ENCODE measurements at places on chromosomes 2 and 18. TPM values are rescaled to one million over a fixed set of nuclear protein-coding genes. Genes with fewer than 3 reads are reported as not detected.

Gene C2orf92
- total RNA-seq, result 6.9 TPM

Gene CHRNG
- total RNA-seq, result not detected

Gene SLC30A3
- total RNA-seq, result 8.0 TPM

Gene LYG2
- not detected for total RNA-seq

Gene SLC4A5
- 1.2 TPM for total RNA-seq

Gene FAM228A
- total RNA-seq, result 0.25 TPM

DNA sequence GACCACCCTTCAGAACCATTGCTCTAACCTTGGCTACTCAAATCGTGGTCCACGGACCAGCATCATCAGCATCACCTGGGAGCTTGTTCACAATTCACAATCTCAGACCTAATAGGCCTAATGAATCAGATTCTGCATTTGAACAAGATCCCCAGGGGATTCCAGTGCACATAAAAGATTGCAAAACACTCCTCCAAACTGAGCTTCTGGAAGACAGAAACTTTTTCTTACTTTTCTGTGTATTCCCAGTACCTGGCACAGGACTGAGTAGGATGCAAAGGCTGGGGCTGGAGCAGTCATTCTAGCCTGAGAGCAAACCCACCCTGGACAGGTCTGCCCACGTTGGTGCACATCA is 115.1 kb upstream of the COPS8 start:
- peaks cover 60% of the 10 kb centered on the region for H3K4me1 ChIP-seq
- no peak overlapping the region for H3K4me3 ChIP-seq
- peaks cover 3% of the 10 kb centered on the region for H3K27me3 ChIP-seq
- no peak for DNase-seq
- H3K27ac ChIP-seq, result no peak overlapping the region

DNA sequence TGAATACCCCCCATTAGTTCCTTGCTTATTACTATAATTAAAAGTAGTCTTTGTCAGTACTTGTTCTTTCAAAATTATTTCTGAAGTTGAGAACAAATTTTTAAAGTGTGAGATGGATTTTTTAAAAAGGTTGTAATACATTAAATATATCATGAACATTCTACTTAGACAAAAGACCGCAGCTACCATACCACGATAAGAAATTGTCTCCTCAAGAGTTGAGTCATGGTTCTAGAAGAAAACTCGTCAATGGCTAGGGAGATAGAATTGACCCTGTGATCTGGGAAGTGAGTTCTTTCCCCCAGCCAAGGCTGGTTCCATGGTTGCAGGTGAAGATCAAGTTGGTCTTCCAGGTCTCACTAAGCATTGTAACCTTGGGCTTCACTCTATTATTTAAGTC is 67.8 kb upstream of the ACYP2 start:
- no peak overlapping the region for H3K4me3 ChIP-seq
- H3K27ac ChIP-seq, result no peak overlapping the region
- no peaks in the 10 kb centered on the region for H3K27me3 ChIP-seq
- no peak for DNase-seq

GRCh38 chr2:60555783-60556139 is 2.3 kb upstream of the BCL11A start:
- H3K4me3 ChIP-seq, result peak overlapping the region; percentile 89
- no peak for DNase-seq
- H3K27me3 ChIP-seq, result peaks cover 19% of the 10 kb centered on the region
- H3K4me1 ChIP-seq, result peaks cover 17% of the 10 kb centered on the region
- H3K27ac ChIP-seq, result peak overlapping the region; percentile 93

DNA sequence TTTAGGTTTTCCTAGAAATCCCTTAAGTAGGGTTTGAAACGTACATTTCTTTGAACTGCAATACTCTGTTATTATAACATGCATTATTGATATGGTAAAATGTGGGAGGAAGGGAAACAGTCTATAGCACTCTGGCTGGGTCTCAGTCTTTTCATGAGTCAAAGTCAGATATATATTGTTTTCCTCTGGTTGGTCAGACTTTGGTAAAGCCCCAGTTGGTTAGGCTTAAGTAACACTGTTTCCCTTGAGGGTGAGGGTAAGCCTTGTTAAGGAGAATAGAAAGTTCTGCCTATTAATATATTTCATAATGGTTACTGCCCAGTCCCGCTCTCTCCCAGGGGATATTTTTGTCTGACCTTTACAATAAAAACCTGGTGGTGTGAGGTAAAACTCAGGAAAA is 44.7 kb upstream of the TNP1 start:
- H3K36me3 ChIP-seq, result peaks cover 28% of the 10 kb centered on the region
- no peak overlapping the region for H3K4me3 ChIP-seq
- no peak for DNase-seq

DNA sequence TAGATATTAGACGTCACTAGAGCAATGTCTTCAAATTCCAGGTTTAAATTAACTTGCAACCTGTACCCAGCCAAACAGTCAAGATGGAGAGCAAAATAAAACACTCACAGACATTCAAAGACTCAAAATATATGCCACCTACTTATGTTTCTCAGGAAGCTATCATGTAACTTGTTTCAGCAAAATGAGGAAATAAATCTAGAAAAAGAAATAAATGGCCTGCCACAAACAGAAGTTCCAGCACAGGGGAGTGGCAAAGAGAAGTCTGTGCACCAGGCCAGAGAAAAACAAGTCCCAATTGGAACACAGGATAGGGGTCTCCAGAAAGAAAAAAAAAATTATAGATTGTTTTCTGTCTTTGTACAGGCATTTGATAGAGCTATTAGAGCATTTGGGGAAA is 96.7 kb downstream of the LRP2 start:
- H3K27me3 ChIP-seq, result no peaks in the 10 kb centered on the region
- peaks cover 5% of the 10 kb centered on the region for H3K4me1 ChIP-seq
- H3K4me3 ChIP-seq, result no peak overlapping the region
- DNase-seq, result no peak
- no peak overlapping the region for H3K27ac ChIP-seq
- H3K36me3 ChIP-seq, result no peaks in the 10 kb centered on the region

GRCh38 chr2:217361483-217361880 is 501.6 kb upstream of the TNP1 start:
- no peaks in the 10 kb centered on the region for H3K36me3 ChIP-seq
- DNase-seq, result no peak
- H3K27ac ChIP-seq, result no peak overlapping the region
- H3K27me3 ChIP-seq, result peaks cover 21% of the 10 kb centered on the region
- H3K4me1 ChIP-seq, result peaks cover 28% of the 10 kb centered on the region

DNA sequence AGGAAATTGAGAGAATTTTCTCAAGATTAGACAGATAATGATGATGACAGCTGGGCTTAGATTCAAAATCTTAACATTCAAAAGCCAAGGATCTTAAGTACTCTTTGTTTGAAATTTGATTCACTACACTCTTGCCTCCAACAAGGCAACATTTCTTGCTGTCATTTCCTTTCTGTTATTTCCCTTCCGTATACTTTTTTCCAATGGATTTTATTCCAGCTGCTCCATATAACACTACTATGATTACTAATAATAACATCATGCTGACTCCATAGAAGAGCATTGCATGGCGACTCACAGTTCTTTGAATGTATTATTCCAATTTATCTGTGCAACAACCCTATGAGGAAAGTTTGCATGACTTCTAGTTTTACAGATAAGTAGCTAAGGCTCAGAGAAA is 33.9 kb upstream of the CCDC102B start:
- peaks cover 5% of the 10 kb centered on the region for H3K36me3 ChIP-seq
- no peaks in the 10 kb centered on the region for H3K4me1 ChIP-seq
- no peak overlapping the region for H3K27ac ChIP-seq
- DNase-seq, result no peak
- no peak overlapping the region for H3K4me3 ChIP-seq
- peaks cover 2% of the 10 kb centered on the region for H3K27me3 ChIP-seq

GRCh38 chr2:98453083-98453482 is 8.4 kb downstream of the INPP4A start:
- peaks cover 4% of the 10 kb centered on the region for H3K36me3 ChIP-seq
- H3K4me3 ChIP-seq, result no peak overlapping the region
- H3K27ac ChIP-seq, result peak overlapping the region; percentile 78
- no peaks in the 10 kb centered on the region for H3K27me3 ChIP-seq
- DNase-seq, result no peak

GRCh38 chr2:83282841-83283240 is 1176.2 kb downstream of the SUCLG1 start:
- peaks cover 49% of the 10 kb centered on the region for H3K4me1 ChIP-seq
- H3K36me3 ChIP-seq, result peaks cover 48% of the 10 kb centered on the region
- H3K4me3 ChIP-seq, result peak overlapping the region; percentile 26
- H3K27ac ChIP-seq, result peak overlapping the region; percentile 99
- DNase-seq, result no peak

GRCh38 chr2:144943986-144944385 is 424.1 kb upstream of the ZEB2 start:
- peaks cover 13% of the 10 kb centered on the region for H3K4me1 ChIP-seq
- no peak overlapping the region for H3K4me3 ChIP-seq
- H3K27me3 ChIP-seq, result no peaks in the 10 kb centered on the region

DNA sequence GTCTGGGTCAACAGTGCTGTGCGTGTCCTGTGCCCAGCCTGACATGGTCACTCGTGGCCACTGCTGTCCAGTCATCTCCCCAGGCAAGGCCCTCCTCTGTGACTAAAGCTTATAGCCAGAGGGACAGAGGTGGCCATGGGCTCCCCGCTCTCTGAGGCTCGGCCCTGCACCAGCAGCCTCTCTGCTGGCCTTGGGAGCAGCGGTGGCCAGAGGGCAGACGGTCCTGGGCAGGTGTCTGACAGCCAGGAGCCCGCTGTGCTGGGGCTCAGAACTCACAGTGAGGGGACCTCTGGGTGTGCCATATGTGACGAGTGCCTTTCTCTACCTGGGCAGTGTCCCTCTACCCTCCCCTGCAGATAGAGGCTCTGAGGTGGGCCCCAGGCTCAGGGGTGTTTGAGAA is 98.7 kb downstream of the FAM210A start:
- H3K4me3 ChIP-seq, result no peak overlapping the region
- H3K27ac ChIP-seq, result no peak overlapping the region
- no peaks in the 10 kb centered on the region for H3K27me3 ChIP-seq
- H3K36me3 ChIP-seq, result no peaks in the 10 kb centered on the region
- no peak for DNase-seq

GRCh38 chr2:155391613-155392130 is 693.2 kb downstream of the KCNJ3 start:
- H3K36me3 ChIP-seq, result no peaks in the 10 kb centered on the region
- no peaks in the 10 kb centered on the region for H3K4me1 ChIP-seq
- H3K27me3 ChIP-seq, result no peaks in the 10 kb centered on the region
- DNase-seq, result no peak
- H3K4me3 ChIP-seq, result no peak overlapping the region

All from WTC11 (cell line).